ENCODE measurements at places on chromosomes 6 and 20. TPM values are rescaled to one million over a fixed set of nuclear protein-coding genes. Genes with fewer than 3 reads are reported as not detected.

The CPXM1 gene
- 0.04 TPM for total RNA-seq

The KCNK17 gene
- total RNA-seq: not detected

The RHAG gene
- total RNA-seq: not detected

The GPR63 gene
- 0.30 TPM for total RNA-seq

The NFATC2 gene
- total RNA-seq: 7.7 TPM

The NEDD9 gene
- total RNA-seq: 67.2 TPM

The FBXO9 gene
- total RNA-seq: 31.9 TPM

The ASCC3 gene
- total RNA-seq: 21.3 TPM

The BACH2 gene
- total RNA-seq: 0.67 TPM
